ENCODE measurements at places on chromosomes 16 and 17.

- no peak for DNase-seq
Measured at GRCh38 chr17:73432624-73433190, 120.9 kb upstream of the CDC42EP4 start.

- DNase-seq: no peak
Measured at GRCh38 chr17:77479372-77480198, 338.8 kb downstream of the SEC14L1 start.

DNA sequence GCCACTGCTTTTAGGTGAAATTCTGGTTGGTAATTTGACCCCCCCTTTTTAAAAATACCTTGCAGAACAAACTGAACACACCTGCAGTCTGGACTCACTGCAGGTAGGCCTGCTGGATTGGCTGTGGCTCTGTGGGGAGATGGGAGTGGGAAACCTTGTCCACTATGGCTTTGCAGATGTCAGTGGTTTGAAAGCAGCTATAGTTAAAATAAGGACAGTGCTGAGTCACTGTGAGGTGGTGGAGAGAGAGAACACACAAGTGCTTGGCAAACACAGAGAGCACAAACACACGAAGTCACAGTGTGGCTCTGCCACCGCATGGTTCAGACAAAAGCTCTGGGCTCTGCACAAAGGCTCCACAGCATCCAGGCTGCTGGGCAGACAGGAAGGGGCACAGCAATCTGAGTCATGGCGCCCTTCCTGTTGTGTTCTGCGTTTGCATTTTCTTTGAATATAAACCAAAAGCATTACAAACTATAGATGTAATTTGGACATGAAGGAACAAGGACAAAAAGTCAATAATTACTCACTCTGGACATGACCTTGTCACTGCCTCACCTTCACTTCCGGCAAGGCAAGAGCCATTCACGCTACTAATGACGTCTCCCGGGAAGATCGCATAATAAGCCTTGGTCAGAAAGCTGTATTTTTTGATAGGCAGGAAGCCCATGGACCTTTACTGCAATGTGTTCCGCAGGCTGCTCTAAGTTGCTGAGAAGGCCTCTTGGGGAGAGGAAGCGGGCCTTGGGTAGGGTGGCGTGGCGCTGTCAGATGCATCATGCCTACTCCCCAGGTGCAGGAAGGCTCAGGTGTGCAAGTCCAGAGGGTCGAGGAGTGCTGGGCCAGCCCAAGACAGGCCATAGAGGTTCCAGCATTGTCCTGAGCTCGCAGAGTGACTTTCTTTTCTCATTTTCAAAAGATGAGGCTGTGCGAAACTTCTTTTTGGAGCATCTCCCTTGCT is 60.1 kb upstream of the MED9 start:
- no peak for DNase-seq

DNA sequence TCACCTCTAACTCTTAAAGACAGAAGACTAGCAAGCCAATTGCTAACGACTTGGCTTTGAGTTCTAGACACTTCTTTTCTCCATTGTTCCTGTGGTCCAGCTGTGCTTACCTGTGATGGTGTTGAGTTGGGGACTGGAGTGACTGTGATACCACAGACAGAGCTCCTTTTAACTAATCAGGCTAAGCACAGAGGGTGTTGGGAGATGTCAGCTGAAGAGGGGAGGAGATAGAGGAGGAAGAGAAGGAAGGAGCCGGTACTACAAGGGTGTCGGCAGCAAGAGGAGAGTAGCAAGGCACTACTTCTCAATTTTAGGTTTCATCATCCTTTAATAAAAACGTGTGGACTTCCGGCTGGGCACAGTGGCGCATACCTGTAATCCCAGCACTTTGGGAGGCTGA is 5.1 kb upstream of the MYO1D start:
- no peak for DNase-seq

DNA sequence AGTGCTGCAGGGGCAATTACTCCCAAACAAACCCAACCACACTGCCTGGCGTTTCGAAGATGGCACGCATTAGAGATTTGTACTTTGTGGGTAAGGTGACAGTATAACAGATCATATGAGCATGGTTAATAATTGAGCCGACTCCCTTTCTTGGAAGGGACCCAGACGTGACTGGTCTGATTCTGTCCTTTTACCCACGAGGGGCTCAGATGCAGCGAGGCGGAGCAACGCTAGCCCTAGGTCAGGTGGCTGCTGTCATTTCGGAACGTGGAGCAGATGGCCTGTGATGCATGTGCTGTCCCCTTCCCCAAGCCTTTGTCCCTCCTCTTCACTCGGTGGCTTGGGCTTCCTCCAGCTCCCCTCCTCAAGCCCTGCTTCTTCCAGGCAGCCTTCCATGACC is 84.2 kb downstream of the SNX29 start:
- DNase-seq: no peak

DNA sequence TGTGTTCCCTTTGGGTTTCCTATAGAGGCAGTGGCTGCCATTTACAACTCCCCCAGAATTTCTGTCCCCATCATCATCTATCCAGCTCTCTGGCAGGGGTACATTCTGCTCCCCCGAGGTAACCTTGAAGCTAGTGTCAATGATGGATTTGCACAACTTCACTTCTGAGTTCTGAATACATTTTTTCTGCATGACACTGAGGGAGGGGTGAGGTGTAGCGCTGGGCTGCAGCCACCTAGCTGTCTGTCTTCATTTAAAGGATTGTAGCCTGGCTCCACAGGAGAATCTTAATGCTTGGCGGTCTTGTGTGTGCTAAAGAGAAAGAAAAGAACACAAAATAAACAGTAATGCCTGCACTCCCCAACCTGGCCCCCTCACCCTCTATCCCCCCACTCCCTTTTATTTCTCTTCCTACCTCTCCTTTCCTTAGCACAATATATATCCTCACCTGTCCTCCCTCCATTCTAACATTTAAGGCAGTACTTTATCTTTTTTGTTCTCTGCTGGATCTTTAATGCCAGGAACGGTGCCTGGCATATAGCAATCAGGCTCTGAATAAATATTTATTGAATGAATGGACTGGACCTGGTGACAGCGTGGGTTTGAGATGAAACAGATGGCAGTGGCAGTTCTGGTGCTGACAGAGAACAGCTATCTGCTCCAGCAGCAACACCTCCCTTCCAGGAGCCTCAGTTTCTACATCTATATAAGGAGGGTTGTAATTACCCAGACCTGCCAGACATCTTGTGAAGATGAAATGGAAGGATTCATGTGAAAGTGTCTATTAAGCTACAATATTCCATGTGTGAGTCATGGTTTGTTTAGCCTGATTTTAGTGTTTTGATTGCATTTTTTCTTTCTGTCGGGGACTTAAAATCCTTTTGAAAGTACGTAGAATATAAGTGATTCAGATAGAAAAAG is 163.5 kb upstream of the CDH11 start:
- DNase-seq: no peak

- no peak for DNase-seq
Measured at GRCh38 chr16:65948361-65948760, 418.1 kb upstream of the CDH5 start.

DNA sequence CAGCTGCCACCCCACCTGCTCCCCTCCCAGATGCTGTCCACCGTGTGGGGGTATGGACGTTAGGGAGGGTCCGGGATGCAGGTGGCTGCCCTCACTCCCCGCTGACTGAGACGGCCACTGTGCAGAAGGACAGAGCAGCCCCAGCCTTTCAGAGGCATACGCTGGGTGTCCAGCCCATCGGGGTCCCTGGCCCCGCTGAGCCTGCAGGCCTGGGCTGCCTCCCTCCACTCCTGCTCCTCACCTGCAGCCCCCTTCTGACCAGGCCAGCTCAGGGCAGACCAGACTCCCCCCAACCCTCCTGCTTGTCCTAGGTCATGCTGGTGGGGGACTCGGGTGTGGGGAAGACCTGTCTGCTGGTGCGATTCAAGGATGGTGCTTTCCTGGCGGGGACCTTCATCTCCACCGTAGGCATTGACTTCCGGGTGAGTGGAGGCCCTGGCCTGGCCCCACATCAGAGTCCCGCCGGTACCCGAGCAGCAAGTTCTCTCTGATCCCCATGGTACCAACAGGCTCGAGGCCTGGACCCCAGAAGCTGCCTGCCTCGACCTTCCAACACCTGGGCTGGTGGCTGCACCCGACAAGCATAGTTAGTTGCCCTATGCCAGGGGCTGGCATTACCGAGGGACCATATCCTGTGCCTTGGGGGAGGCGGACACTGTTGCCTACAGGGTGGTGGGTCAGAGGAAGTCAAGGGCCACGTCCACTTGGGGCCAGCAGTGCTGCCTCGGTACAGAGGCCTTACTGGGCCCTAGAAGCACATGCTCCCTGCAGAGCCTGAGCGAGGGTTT is 1.4 kb downstream of the RAB26 start:
- peak; percentile 68 for DNase-seq

GRCh38 chr16:88345721-88346560 is 36.8 kb upstream of the ZNF469 start:
- DNase-seq: no peak

GRCh38 chr17:79088247-79088996 is 13.8 kb downstream of the ENGASE start:
- no peak for DNase-seq

- DNase-seq: peak; percentile 77
Measured at GRCh38 chr16:77499373-77500285, 64.8 kb upstream of the ADAMTS18 start.

GRCh38 chr16:11634312-11634711 is 33.9 kb upstream of the SNN start:
- DNase-seq: no peak
